Hypothalamus (tissue), 51 donors: ENCODE measurements at places on chromosomes 11 and 22.

DNA sequence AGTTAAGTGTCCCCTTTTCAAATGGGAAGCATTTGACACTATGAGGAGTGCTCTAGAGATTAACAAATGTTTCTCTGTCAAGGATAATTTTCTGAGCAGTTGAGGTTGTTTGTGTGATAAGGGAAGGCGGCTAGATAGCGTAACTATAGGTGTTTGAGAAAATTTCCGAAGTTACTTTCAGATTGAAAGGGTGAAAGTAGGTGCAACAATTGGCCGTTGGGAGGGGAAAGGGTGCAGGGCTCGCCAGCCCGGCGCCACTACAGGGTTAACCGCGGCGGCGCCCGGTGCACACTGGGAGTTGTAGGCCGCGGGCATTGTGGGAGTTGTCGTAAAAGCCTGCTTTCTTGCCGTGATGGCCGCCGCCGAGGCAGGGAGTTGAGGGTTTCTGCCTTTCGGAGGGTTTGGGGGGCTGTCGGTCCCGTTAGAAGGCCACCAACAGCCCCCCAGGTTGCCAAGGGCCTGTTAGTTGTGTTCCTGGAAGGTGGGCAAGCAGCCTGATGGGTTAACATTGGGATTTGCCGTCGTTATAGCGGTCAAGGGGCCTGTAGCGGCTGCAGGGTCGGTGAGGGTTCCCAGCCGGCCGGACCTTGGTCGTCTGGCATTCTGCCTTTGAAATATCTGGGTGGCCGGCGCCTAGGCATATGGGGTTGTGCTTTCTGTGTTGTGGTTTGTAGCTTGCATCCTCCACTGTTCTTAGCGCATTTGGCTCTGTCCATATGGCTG lies 36.5 kb upstream of the HSD17B12 start:
- DNase-seq: peak; percentile 84

- DNase-seq: no peak
Observed at GRCh38 chr11:102306817-102307726, 10.2 kb upstream of the BIRC3 start.

DNA sequence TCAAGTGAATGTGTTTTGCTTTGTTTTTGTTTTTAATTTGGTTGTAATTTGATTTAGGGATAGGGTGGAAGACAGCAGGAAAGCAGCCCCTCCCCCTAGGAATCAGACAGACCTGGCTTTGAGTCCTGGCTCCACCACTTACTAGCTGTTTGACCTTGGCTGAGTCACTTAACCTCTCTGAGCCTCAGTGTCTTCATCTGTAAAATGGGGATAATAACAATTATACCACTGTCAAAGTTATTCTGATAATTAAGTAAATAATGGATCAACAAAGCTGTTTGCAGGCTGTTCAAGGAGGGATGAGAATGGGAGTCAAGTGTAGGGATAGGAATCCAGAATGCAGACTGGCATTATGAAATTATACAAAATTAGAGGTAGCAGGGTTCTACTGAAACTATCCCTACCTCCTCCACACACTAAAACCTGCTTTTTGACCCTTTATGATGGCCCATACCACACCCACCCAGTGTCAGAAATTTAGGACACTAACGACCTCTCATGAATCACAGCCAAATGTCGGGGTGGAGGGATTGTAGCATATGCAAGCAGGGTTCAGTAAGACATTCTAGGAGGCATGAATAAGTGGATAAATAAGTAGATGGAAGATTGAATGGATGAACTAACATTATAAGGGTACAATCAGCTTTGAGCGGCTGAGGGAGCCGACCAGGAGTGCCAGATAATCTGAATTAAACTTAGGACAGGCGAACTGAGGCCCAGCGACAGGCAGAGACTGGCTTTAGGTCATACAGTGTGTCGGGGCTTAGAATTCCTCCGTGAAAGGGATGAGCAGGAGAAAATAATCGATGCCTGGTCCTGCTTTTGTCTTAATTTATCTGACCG lies 974 bp downstream of the ANAPC15 start:
- DNase-seq: no peak

GRCh38 chr11:12611352-12611751 lies 62.9 kb upstream of the TEAD1 start:
- DNase-seq: no peak

- peak; percentile 91 for DNase-seq
Observed at GRCh38 chr22:39520226-39521105, at the start of gene ATF4. TSS of gene ATF4 (plus strand) at chr22:39520562. CDS start at chr22:39521446, 884 bp downstream.

DNA sequence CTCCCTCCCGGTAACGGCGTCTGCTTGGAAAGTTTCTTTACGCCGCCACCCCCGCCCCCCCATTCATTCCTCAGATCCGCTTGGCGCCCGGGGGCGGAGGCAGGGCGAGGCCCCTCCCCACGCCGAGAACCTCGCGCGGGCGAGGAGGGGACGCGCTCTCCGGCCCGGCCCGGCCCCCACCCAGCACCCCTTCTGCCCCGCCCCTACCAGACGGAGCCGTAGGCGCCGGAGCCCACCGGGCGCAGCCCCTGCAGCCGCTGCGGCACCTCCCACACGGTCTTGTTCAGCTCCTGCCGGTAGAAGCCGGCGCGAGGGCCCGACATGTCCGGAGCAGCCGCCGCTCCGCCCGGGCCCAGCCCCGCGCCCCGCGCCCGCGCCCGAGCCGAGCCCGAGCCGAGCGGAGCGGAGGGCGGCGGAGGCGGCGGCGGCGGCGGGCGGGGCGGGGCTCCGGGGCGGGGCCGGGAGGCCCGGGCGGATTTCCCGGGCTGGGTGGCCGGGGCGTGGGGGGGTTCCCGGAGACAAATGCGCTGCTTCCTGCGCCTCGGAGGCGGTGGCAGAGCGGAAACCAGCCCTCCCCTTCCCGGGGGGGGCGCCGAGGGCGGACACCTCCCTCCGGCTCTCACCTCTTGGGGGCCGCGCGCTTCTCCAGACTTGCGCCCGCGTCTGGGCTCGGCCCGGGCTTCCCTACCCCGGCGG lies at the start of gene MAPK11:
Gene MAPK11, minus strand, starts transcription at position 411 of the 696 bp plus-strand sequence. Its CDS starts 88 bp downstream, at position 323.
- DNase-seq: no peak

DNA sequence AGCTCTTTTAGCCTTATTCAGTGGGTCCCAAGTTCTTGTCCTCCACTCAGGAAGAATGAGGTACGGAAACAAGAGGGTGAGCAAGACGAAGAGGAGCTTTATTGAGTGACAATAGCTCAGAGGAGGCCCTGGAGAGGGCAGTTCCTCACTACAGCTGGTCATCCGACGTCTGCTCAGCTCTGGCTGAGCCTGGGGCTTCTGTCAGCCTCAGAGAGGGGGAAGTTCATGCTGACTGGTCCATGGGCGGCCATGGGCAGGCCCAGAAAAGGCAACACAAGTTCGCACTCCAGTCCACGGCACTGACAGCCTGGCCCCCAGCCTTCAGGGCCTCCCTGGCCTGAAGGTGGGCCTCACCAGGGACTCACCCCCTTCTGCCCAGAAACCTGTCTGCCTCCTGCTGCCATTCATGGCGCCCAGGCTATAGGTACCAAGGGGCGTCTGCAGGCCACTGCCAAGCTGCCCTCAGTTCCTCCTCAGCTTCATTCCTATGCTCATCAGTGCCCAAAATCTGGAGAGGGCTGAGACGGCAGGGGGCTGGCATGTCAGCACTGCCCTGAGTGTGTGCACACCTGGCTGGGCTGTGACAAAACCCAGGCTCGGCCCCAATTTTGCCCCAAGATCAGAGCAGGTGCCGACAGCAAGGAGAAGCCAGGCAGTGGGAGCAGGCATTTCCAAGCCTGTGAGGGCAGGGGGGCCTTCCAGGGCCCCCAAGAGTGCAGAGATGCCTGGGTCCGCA lies 21.7 kb upstream of the KIAA0930 start:
- DNase-seq: no peak

- no peak for DNase-seq
Observed at GRCh38 chr11:126567419-126567818, 211.9 kb downstream of the ST3GAL4 start.
